ENCODE measurements at places on chromosomes 12 and 14.

DNA sequence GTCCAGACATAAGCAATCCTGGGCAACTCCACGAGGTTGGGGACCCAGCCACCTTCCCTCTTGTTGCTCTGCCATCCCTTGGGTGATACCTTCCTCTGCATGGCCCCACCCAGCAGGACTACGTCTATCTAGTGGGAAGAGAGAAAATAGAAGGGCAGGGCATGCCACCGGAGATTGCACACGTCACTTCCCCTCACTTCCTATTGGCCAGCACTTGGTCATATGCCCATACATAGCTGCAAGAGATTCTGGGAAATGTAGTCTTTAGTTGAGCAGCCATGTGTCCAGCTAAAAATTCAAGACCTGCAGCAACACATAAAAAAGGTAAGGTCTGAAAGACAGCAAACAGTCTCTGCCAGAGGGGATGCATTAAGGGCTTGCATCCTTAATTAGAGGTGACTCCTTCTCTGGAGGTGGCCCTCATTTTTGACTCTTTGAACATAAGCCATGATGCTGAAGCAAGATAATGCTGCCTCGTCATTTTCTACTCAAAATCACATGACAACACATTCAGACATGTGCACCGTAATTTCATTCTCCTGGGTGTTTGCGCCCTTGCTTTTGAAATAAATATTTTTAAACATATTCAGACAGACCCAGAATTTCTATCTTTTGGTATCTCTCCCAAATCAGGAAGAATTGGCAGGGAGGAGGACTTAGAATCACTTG lies 91.8 kb upstream of the PWP1 start:
- DNase-seq = peak; percentile 11

GRCh38 chr12:38998887-38999482 lies 93.6 kb upstream of the CPNE8 start:
- no peak for DNase-seq

DNA sequence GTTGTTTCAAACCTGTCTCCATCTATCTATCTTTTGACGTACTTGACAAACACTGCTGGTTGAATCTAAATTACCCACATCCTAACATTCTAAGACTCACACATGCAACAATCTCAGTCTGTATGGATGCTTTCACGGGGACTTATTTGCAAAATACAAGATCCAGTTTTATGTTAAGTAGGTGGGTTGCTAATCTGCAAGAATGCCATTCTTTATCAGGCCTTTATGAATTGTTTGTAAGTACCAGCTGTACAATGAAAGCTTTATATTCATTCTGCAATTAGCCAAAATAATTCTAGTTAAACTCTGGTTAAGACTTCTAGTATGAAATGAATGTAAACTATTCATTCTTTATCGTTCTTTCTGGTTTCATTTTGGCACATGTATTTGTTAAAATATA lies 135.1 kb downstream of the NAV3 start:
- peak; percentile 99 for DNase-seq

DNA sequence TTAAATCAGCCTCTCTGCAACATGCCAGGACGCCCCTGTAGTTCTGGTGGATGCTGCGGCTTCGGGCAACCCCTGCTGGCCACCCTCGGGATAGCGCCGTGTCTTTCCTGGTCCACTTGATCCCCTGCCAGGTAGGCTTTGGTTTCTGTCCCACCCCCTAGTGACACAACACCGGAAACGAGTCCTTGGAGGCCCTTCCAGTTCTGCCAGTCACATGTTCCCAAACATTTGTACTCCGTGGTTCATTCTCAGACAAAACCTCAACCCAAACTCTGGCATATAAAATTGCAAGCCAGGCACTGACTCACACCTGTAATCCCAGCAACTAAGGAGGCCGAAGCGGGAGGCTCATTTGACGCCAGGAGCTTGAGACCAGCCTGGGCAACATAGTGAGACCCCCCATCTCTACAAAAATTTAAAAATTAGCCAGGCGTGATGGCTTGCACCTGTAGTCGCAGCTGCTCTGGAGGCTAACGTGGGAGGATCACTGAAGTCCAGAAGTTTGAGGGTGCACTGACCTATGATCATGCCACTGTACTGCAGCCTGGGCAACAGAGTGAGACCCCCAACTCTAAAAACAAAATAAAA lies 37.0 kb downstream of the RASAL1 start:
- DNase-seq = peak; percentile 67
